ENCODE measurements at places on chromosomes 4 and X.

DNA sequence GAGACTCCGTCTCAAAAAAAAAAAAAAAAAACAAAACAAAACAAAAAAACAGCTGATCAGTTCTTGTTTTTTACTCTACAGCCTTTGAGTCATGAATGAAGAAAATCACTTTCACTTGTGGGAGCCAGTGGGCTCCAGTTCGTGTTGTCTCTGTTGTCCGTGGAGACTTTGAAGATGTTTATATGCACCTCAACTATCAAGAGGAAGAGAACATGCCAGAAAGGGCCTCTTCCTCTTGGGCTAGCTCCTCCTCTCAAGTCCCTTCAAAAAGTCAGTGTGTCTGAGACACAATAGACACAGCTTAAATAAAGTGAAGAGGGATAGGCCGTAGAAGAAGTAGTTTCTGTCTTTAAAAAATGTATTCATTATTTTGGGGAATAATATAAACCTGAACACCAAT is 182.7 kb downstream of the KDR start:
- no peak for DNase-seq

GRCh38 chr4:181301735-181302710 is 941.2 kb upstream of the TENM3 start:
- peak; percentile 39 for DNase-seq

DNA sequence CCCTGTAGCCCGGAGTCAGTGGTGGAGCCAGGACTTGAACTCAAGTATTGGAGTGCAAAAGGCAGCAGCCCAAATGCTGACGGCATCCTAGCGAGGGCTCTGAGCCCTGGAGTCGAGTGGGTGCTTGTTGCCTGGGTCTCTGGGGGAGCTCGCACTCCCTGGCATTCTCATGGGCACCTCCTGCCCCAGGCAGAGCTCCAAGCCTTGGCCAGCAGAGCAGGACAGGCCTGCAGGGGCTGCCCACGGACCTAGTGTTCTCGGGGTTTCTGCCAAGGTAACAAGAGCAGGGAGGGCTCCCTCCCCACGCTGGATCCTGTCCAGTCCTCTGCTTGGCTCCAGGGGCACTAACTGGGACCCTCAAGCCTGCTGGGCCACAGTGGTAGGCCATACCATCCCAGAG is 17.6 kb upstream of the WFS1 start:
- DNase-seq: no peak

- DNase-seq: no peak
These were observed 121.7 kb upstream of the HCCS start for GRCh38 chrX:10989386-10989785.

- DNase-seq: peak; percentile 67
These were observed at the start of gene TMEM47 for GRCh38 chrX:34656842-34657725. TMEM47 (minus strand) TSS chrX:34657285; CDS start chrX:34657029, 256 bp downstream.

DNA sequence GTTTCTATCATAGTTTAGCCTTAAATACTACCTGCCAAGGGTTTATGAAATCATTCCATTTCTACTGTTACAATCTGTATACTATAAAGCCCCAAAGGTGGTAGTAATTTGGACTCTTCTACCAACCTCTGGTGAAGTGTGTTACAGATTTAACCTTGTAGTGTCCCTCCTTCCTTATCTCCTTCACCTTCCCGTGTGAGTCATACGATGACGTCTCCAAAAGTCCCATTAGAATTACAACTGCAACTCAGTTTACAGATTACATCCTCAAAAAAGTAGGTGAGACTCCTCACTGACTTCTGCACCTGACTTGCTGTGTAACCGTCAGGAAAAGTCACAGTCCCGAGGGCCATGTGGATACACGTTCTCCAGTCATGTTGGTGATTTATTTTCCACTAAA is 219.0 kb downstream of the DCTD start:
- no peak for DNase-seq

DNA sequence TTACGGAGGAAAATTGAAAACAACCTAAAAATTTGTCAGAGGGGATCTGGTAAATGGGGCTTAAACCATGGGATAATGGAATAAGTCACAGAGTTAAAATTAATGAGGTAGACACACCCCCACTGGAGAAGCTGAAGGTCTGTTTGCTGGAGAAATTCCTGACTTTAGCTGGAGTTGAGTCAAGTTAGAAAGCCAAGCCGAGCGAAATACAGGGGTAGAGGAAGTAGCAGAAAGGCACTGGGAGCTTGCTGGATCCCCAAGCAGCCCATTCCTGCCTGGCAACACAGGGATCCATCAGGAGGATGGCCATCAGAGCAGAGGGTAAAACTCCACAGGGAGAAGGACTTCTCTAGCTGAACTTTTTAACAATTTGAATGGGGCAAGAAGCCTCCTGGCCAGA is 163.8 kb downstream of the ATRX start:
- no peak for DNase-seq

DNA sequence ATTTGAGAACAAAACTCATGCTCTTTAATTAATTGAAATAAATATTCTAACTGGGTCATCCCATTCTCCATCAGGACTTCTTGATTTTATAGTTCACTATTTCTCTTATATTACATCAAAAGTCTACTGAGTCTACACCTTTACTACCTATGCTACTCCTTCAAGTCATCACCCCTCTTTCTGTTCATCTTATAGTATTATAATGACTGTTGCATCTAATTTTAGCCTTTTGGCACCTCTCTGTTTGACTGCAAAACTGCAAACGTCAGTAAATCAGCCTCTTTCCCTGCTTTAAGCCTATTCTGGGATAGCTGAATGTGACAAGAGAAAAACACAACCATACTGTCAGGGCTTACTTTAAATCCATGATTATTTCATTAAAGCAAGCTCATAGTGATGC is 639.1 kb downstream of the GABRG1 start:
- no peak for DNase-seq

DNA sequence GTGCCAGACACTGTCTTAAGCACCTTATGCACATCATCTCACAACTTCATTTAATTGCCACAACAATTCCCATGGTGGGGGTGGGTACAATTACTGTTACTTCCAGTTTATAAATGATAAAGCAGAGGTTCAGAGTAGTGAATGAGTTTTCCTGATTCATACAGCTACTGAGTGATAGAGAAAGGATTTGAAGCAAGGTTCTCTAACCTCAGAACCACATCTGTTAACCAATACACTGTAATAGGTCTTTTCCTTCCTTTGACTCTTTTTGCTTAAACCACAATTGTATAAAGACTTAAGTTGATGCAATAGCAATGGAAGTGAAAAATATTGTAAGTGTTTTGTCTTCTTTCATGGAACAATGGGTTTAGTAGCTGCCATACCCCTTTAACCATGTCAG is 43.5 kb upstream of the PAK3 start:
- DNase-seq: no peak

DNA sequence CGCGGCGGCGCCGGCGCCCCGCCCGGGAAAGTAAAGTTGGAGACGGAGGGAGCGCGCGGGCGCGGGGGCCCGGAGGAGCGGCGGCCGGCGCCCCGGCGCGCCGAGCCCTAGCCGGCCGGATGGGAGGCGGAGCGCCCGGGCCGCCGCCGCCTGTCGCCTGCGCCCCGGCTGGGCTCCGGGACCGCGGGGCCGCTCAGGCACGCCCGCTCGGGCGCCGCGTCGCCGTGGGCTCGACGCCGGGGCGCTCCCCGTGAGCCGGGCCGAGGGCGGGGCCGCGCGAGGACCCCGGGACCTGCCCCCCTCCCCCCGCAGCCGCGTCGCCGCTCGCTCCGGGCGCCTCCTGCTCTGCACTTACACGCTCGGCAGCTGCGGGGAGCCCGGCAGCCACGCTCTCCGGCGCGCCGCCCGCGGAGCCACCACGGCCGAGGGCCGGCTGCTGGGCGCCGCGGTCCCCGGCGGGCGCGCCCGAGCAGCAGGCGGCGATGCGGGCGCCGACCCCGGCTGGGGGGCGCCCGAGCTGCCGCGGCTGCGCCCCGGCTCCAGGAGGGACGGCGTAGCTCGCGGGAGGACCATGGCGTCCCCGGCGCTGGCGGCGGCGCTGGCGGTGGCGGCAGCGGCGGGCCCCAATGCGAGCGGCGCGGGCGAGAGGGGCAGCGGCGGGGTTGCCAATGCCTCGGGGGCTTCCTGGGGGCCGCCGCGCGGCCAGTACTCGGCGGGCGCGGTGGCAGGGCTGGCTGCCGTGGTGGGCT is at the start of gene ADRA2C:
TSS of gene ADRA2C (plus strand) at position 350 of the 749 bp plus-strand sequence. CDS start at position 572, 222 bp downstream.
- peak; percentile 32 for DNase-seq

GRCh38 chrX:153861151-153861550 is 24.8 kb downstream of the L1CAM start:
- no peak for DNase-seq

GRCh38 chr4:189002475-189002874 is 863.2 kb downstream of the TRIML1 start:
- no peak for DNase-seq

DNA sequence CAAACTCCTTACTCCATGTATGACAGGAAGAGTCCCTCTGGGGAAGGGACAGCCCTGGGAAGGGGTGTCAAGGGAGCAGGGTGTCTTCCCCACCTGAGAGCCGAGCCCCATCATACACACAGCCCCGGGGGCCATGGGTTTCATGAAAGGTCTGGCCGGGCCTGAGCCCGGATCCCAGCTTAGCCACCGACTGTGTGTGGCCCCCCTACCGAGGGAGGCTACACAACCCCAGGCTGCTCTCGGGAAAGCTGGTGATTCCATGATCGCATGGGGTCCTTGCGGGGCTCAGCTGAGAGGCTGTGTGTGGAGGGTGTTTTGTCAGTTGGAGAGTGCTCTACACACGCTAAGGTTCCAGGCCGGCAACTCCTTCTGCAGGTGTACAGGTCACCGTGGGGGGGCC is 55.6 kb downstream of the SORCS2 start:
- DNase-seq: no peak

DNA sequence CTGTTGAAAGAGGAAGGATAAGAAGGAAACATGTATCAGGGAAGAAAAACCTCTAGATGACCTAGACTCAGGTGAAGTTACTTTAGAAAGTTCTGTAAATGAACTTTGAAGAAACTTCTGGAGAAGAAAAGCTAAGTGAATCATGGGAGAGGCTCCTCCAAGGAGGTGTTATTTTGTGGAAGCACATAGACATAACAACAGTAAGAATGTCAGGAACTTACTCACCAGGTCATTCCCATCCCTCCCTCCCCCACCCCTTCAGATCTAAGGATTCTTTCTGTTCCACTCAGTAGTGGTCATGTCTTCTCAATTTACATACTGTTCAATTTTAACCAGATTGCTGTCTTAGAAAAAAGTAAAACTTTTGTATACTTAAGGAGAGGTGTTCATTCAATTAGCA is 310.5 kb upstream of the DDX53 start:
- DNase-seq: no peak

DNA sequence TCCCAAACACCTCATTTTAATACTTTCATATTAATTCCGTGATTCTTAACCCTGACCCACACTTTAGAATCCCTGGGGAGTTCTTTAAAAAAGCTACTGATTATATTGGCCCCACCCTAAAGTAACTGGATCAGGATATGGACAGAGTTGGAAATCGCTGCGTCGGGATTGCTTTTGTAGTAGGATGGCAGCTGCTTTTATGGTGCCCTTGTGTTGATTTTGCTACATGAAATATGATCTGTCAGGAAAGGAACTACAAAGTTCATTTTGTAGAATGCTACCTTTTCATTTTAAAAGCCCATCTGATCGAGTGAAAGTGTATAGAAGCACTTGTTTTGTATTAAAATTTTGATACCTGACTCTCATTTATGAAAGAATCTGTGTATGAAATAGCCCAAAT is 43.6 kb downstream of the TMEM131L start:
- DNase-seq: no peak

- no peak for DNase-seq
These were observed 633.6 kb downstream of the PCDH18 start for GRCh38 chr4:136898590-136899248.

GRCh38 chrX:20231598-20231997 is 35.1 kb downstream of the RPS6KA3 start:
- no peak for DNase-seq

- DNase-seq: no peak
These were observed 1.4 kb downstream of the MXD4 start for GRCh38 chr4:2260344-2261109.

DNA sequence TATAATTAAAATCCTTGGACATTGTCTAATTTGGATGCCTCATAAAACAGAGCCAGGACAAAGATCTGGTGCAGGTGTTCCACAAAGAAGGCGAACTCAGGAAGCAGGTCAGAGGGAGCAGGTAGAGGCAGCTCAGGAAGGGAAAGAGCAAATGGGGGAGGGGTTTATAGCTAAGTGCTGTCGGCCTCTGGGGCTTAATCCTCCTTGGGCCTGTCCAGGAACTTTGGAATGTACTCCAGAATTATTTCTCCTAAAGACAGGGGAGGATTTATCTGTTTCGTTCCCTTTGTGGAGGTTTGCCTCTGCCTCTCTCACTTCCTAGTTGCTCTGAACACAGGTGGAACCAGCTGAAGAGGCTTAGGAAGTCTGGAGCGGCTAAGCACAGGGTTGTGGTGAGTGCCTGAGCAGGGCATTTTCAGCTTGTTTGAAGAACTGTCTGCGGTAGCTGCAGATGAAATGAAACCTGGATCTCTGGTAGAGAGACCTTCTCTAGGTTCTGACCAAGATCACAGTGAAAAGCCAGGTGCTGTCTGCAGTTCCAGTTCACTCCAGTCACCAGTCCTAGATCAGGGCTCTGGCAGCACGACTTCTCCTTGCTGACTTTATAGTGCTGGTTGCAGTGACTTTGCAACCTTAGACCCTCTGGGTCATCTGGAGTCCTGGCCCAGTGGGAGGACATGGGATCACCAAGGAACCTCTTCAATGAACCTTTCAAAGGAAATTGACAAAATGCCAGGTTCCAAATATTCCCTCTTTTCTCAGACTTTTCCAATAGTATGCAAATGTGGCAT is 519.2 kb downstream of the PCDH10 start:
- DNase-seq: no peak

DNA sequence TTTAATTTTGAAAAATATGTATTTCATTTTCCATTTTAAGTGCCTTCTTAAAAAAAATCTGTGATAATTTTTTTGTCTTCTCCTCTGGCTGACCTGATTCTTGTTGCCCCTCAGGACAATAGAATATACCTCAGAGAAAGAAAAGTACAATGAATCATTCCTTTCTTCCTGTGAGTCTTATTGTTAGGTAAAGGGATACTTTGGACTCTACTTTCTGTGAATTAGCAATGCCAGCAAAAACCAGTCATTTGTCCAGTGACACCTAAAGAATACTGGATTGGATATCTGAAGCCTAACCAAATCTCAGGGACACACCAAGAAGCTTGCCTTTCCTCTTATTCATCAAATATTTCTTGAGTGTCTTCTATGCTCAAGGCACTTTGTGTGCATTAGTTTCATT is 102.1 kb downstream of the AREG start:
- DNase-seq: no peak

DNA sequence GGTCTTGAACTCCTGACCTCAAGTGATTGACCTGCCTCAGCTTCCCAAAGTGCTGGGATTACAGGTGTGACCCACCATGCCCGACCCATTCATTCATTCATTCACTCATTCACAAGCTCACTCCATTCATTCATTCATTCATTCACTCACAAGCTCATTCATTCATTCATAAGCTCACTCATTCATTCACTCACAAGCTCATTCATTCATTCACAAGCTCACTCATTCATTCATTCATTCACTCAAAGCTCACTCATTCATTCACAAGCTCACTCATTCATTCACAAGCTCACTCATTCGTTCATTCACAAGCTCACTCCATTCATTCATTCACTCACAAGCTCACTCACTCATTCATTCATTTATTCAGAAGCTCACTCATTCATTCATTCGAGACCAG is 198.6 kb downstream of the SHOX start:
- no peak for DNase-seq

GRCh38 chrX:43121637-43122036 is 343.7 kb upstream of the PPP1R2C start:
- no peak for DNase-seq

- no peak for DNase-seq
These were observed 137.2 kb downstream of the RAPGEF2 start for GRCh38 chr4:159240046-159240445.
